Activated B cell treated with CpG ODN at 0.5 μM for 24 hours (primary cell): ENCODE measurements at places on chromosomes 4 and X. TPM values are rescaled to one million over a fixed set of nuclear protein-coding genes. Genes with fewer than 3 reads are reported as not detected.

GRCh38 chr4:160709546-160709945, 1454.3 kb downstream of the FSTL5 start:
- no peak for DNase-seq

- DNase-seq, result no peak
Observed at GRCh38 chr4:213971-214370, 89.7 kb downstream of the ZNF718 start.

- DNase-seq, result no peak
Observed at GRCh38 chr4:107034091-107034995, 1.8 kb downstream of the DKK2 start.

TASL gene
- 27.0 and 27.7 TPM in 2 replicates for total RNA-seq

DNA sequence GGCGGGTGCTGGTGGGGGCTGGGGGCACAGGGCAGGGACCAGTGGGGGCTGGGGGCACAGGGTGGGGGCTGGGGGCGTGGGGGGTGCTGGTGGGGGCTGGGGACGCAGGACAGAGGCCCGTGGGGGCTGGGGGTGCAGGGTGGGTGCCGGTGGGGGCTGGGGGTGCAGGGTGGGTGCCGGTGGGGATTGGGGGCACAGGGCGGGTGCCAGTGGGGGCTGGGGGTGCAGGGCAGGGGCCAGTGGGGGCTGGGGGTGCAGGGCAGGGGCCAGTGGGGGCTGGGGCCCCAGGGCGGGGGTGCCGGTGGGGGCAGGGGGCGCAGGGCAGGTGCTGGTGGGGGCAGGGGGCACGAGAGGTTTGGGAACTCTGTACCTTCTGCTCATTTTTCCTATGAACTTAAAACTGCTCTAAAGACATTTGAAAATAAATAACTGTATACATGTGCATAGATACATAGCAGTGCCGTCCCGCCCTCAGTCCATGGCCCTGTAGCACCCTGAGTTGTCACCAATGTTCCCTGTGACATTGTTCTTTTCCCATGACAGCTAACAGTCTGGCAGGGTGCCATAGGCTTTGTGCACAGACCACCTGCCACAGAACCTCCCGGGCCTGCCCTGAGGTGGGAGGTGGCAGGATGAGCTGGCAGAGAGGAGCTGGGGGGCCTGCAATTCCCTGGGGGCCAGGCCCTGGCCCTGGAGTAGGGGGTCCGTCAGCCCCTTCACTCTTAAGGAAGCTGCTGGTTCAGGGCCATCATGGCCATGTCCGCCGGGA, 35.6 kb upstream of the ADRA2C start:
- DNase-seq, result no peak

MAP9 gene
- total RNA-seq, result 8.8 and 10.7 TPM in 2 replicates

KCNIP4 gene
- total RNA-seq, result not detected in 2 replicates

DNA sequence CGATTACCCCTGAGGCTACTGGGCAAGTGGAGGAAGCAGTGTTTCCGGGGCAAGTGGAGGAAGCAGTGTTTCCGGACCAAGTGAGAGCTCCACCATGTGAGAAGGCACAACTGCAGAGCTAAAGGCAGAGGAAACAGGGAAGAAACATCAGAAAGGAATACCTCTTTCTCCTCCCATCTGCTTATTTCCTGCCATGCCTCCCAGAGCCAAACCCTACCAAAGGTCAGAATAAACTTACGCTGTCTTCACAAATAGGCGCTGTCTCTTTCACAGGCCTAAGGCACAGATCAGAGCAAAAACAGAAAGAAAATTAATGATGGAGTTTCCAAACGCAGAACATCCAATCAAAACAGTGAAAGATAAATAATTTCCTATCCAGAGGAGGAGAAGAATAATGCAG, 153.0 kb downstream of the ATOH1 start:
- DNase-seq, result no peak

GRCh38 chr4:13933191-13933590, 305.7 kb upstream of the BOD1L1 start:
- DNase-seq, result no peak

GYPA gene
- 0.66 TPM in 1 of 2 replicates, not detected in the other for total RNA-seq

MAGEA1 gene
- not detected in 2 replicates for total RNA-seq

GRCh38 chrX:130869239-130869638, 33.8 kb downstream of the ENOX2 start:
- no peak for DNase-seq

TIGD4 gene
- total RNA-seq, result 0.24 and 0.44 TPM in 2 replicates

DNA sequence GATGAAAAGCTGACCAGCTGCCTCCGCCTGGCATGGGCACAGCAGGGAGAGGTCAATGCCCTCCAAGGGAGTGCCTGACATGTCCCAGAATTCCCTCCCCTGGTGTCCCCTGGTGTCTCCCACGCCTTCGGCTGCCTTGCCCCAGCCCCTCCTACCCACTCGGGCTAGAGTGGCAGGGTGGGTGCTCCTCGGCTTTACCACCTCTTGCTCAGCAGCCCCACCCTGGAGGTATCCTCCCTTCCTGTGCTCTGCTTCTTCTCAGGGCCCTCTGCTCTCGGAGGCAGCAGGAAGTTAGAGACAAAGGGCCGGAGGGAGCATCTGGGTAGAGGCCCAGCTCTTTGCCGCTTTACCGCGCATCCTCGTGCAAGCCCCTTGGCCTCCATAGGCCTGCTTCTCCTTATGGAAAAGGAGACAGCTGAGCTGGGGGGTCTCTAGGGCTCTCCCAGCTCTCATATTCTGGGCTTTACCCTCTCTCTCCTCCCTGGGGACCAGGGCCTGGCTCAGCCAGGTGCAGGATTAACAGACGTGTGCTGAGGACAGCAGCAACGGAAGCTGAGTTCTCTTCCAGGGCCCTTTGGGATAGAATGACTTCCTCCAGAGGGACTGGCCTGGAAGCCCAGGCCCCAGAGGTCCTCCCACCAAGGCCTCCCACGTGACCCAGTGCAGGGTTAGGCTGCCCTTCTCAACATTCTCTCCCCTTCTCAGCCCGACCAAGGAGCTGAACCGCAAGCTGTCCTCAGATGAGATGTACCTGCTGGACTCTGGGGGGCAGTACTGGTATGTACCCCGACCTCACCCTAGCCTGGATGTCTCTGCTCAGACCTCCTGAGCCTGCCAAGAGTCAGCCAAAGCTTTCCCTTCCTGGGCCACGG, 17.2 kb downstream of the XPNPEP2 start:
- DNase-seq, result no peak

DNA sequence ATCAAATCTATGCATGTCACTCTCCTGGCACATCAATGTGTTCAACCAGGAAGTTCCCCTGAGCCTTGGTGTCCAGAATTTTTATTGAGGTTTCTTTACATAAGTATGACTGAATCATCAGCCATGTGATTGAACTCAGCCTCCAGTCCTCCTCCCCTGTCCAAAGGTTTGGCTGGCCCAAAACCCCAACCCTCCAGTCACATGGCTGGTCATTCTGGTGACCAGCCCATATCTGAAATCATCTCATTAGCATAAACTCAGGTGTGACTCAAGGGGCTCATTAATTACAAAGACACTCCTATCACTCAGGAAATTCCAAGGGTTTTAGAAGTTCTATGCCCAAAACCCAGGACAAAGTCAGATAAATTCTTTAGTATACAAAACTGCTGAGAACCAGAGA, 20.6 kb upstream of the SUPT20HL2 start:
- DNase-seq, result no peak

- no peak for DNase-seq
Observed at GRCh38 chr4:139919521-139919920, 234.5 kb downstream of the MAML3 start.

DNA sequence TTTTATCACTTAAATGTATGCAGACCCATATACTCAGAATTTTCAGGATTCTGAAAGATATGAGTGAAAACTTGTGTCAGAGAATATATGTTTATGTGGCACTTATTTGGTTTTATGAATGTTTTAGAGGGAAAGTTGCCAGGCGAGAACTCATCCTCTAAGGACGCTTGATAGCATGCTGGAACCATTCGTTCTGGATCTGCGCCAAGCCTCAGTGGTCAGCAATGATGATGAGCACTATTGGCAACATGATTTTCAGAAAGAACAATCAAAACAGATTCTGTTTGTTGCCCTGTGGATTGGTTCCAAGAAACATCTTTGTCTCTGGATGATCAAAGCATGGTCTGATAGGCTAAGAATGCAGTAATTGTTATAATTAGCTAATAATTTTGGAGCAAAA, 32.1 kb upstream of the RAPGEF2 start:
- no peak for DNase-seq

GRCh38 chrX:20325786-20326388, 59.2 kb upstream of the RPS6KA3 start:
- DNase-seq, result no peak

- no peak for DNase-seq
Observed at GRCh38 chr4:70969076-70969475, 24.4 kb upstream of the DCK start.

DNA sequence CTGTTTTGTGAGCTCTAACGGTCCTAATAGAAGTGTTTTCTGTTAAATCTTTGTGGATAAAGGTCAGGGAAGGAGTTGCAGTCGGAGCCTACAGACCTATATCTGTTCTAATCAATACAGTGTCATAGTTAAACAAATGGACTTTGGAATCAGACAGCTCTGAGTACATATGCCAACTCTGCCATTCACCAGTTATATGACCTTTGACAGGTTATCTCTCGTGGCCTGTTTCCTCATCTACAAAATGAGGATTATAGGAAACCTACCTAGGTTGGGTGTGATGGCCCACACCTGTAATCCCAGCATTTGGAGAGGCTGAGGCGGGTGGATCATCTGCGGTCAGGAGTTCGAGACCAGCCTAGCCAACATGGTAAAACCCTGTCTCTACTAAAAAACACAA, 89.7 kb downstream of the MID1IP1 start:
- no peak for DNase-seq

DNA sequence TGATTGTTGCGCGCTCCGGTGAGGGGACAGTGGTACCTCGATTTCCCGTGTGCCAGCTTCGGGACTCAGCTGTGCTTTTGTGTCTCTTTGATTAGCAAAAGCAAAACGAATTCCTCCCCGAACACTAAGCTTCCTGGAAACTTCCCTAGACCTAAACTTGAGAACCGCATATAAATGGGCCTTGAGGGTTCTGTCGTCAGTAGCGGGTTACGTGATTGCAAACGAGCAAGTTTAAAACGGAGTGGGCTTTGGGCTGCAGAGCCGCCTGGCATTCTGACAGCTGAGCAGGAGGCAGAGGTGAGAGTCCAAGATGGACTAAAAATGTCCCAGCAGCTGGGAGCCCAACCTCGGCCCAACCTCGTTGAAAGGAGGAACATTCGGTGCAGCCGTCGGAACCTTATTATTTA, 1.2 kb upstream of the TAPT1 start:
- peak; percentile 25 for DNase-seq

GRCh38 chrX:130702867-130703707, 199.9 kb downstream of the ENOX2 start:
- DNase-seq, result no peak

DNA sequence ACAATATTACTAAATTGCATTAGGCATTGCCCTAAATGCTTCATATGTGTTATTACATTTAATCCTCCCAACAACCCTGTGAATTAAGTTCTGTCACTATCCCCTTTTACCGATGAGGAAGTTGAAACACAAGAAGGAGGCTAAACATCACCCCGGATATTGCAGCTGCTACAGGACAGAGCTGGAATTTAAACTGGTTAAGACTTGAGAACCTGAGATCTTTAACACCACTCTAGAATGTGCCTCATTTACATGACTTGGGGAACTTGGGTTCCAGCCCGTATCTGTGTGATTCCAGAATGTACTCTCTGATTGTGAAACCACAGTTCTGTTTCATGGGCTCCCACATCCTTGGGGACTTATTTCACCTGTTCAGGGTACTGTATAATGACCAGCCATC, 165.1 kb upstream of the PPARGC1A start:
- no peak for DNase-seq
